ENCODE measurements at places on chromosomes 2 and 18.

DNA sequence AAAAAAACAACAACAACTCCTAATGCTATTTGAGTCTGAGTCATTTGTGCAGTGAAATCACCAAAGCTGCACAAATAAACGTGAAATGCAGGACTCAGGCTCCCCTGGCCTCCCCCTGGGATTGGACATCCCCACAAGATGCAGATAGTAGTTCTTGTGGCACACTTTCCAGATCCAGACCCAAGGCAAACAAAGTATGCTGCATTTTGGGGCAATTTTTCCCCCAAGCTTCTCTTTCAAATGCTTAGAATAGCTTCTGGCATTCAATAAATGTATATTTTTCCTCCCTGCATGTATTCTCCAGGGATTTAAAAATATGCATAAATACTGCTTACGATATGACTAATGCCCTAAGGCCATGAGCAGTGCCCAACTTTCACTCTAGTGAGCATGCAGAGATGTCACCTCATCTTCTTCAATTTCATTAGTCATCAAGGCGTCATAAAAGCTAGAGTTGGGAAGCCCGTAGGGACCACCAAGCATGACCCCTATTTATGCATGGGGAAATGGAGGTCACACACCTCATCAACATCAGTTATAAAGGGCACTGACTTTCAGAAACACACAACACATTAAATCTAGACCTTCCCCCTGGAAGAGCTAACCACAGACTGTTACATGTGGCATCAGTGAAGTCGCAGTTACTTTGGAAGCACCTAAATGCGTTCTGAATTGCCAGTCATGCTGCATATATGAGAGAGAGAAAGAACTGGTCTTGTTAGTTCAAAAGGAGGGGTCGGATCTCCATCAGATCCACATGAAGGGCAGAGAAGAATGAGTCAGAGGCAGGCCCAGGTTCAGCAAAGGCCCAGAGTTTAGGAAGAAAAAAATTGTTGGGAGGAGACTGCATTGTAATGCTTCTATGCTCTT lies 374.1 kb downstream of the LPIN1 start:
- DNase-seq = no peak

- DNase-seq = no peak
Observed at GRCh38 chr2:61853086-61853846, 594 bp downstream of the FAM161A start.

GRCh38 chr2:156333951-156334495 lies 1.5 kb upstream of the NR4A2 start:
- DNase-seq = peak; percentile 42

GRCh38 chr2:46001741-46002506 lies 295.3 kb upstream of the EPAS1 start:
- DNase-seq = no peak

GRCh38 chr2:20419007-20419576 lies 27.8 kb upstream of the RHOB start:
- no peak for DNase-seq

GRCh38 chr2:121686218-121686617 lies 37.0 kb upstream of the CLASP1 start:
- DNase-seq = no peak
